ENCODE measurements at places on chromosomes 3 and 15. TPM values are rescaled to one million over a fixed set of nuclear protein-coding genes. Genes with fewer than 3 reads are reported as not detected.

CNTN4 gene
- 1.2 TPM for polyA plus RNA-seq

GRCh38 chr3:67540198-67540894 is 114.1 kb downstream of the SUCLG2 start:
- DNase-seq = no peak
- H3K4me3 ChIP-seq = no peak overlapping the region
- no peaks in the 10 kb centered on the region for H3K36me3 ChIP-seq
- H3K27me3 ChIP-seq = no peaks in the 10 kb centered on the region
- no peak overlapping the region for H3K27ac ChIP-seq

GRCh38 chr3:63937661-63938651 is 25.8 kb upstream of the SCAANT1 start:
- no peak for DNase-seq
- no peak overlapping the region for H3K4me3 ChIP-seq
- no peaks in the 10 kb centered on the region for H3K36me3 ChIP-seq
- no peaks in the 10 kb centered on the region for H3K27me3 ChIP-seq
- H3K27ac ChIP-seq = no peak overlapping the region

DNA sequence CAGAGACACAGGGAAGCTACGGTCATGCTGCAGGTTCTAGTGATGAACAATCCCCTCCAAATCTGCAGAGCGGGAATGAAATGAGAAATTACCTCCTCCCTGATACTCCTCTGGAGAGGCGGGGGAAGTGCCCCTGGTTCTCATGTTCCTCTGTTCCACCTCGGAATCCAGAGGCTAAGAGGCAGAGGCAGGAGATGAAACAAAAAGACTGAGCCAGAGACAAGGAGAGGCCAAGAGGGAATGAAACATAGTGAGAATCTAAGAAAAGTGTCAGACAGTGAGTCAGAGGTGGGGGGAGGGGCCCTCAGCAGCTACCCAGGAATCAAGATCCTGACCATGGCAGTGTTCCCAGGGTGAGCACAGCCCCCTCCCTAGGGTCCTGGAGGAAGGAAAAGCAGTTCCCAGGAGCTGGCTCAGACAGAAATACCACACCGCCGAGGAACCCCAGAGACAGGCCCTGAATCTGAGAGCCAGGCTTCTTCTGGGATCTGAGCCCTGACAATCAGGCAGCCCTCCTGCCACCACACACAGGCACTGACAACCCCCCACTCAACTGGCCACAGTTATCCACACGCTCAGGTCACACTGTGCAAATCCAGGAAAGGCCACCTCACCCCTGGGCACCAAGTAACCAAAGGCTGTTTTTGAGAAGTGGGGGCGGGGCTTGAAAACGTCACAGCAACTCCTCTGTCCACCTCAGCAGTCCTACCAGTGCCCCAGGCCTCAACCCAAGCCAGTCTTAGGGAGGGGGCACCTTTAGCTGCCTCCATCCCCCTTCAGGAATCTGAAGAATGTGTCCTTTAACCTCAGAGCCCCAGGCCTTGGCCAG is 2.4 kb downstream of the CSRNP1 start:
- H3K27ac ChIP-seq = peak overlapping the region; percentile 100
- peaks cover 81% of the 10 kb centered on the region for H3K4me1 ChIP-seq
- H3K4me3 ChIP-seq = peak overlapping the region; percentile 90
- peak; percentile 80 for DNase-seq
- no peaks in the 10 kb centered on the region for H3K27me3 ChIP-seq

DNA sequence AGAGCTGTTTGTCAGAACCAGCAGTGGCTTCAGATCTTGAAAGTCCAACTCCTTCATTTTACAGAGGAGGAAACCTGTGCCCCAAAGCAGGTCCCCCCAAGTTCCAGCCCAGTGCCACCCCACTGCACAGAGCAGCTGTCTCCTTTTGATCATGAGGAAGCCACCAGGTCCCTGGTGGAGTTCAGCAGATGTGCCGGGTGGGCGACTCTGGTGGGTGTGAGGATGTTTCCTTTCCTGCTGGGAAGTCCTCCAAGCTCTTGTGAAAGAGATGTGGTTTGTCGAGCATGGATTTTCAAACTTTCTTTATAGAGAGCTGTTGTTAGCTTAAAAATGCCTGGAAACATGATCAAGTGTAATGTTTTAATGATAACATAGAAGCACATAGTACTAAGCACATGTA is 52.0 kb downstream of the SMAD3 start:
- no peaks in the 10 kb centered on the region for H3K27me3 ChIP-seq
- no peak overlapping the region for H3K27ac ChIP-seq
- no peaks in the 10 kb centered on the region for H3K36me3 ChIP-seq
- H3K4me1 ChIP-seq = peaks cover 95% of the 10 kb centered on the region
- DNase-seq = no peak

DNA sequence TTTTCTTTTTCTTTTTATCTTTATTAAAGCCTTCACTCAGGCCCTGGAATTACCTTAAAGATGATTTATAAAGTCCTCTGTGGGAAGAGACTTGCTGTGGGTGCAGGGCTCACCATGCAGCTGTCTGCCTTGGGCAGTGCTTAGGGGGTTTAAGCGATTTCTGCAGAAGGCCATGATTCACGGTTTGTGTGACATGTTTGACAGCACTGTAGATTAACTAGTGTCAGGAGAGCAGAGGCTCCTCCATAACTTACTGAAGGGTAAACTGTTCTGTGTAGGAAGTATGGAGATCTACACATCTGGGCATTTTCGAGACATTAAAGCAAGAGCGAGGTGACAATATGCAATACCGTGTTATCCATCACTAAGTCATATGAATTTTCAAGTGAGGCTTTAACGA is 137.7 kb downstream of the LRIG1 start:
- no peak for DNase-seq
- peaks cover 58% of the 10 kb centered on the region for H3K4me1 ChIP-seq
- H3K27ac ChIP-seq = peak overlapping the region; percentile 63
- no peaks in the 10 kb centered on the region for H3K36me3 ChIP-seq

- no peak overlapping the region for H3K4me3 ChIP-seq
- peak; percentile 52 for DNase-seq
- no peaks in the 10 kb centered on the region for H3K36me3 ChIP-seq
- H3K4me1 ChIP-seq = no peaks in the 10 kb centered on the region
- H3K27me3 ChIP-seq = no peaks in the 10 kb centered on the region
Observed at GRCh38 chr15:91561371-91562100, 292.0 kb upstream of the SLCO3A1 start.

- no peaks in the 10 kb centered on the region for H3K36me3 ChIP-seq
- DNase-seq = peak; percentile 48
- H3K27ac ChIP-seq = peak overlapping the region; percentile 71
- H3K4me3 ChIP-seq = no peak overlapping the region
- no peaks in the 10 kb centered on the region for H3K27me3 ChIP-seq
Observed at GRCh38 chr15:84725001-84725491, 9.1 kb upstream of the SEC11A start.

ARHGEF3 gene
- polyA plus RNA-seq = 7.4 TPM

TPRG1 gene
- polyA plus RNA-seq = 0.62 TPM

DNA sequence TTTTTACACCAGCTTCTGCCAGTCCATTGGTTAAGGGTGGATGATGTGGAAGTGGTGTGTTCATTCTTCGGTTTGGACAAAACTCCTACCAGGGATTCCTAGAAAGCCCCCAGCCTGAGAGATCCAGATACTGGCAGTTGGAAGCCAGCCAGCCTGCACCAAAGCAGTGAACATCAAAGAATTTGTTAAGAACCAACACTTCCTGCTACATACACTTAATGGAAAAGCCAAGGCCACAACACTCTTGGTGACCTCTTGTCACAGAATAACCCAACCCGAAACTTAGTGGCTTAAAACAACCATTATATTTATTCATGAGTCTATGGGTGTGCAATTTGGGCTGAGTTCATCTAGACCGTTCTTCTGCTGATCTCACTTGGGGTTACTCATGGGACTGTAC is 42.9 kb upstream of the ADAMTS9 start:
- no peaks in the 10 kb centered on the region for H3K36me3 ChIP-seq
- H3K4me3 ChIP-seq = no peak overlapping the region
- no peaks in the 10 kb centered on the region for H3K27me3 ChIP-seq
- no peak for DNase-seq

RBPMS2 gene
- polyA plus RNA-seq = 310 TPM

GRCh38 chr3:105649480-105649879 is 219.3 kb downstream of the CBLB start:
- no peak for DNase-seq
- no peaks in the 10 kb centered on the region for H3K27me3 ChIP-seq
- H3K4me1 ChIP-seq = no peaks in the 10 kb centered on the region
- H3K27ac ChIP-seq = no peak overlapping the region

- no peaks in the 10 kb centered on the region for H3K27me3 ChIP-seq
- H3K4me1 ChIP-seq = no peaks in the 10 kb centered on the region
- H3K27ac ChIP-seq = no peak overlapping the region
- H3K4me3 ChIP-seq = no peak overlapping the region
- no peak for DNase-seq
Observed at GRCh38 chr3:58272891-58273290, 33.2 kb upstream of the RPP14 start.

GPR160 gene
- polyA plus RNA-seq = 1.0 TPM

GRCh38 chr3:155088706-155089345 is 8.7 kb downstream of the MME start:
- no peak overlapping the region for H3K4me3 ChIP-seq
- DNase-seq = no peak
- H3K4me1 ChIP-seq = no peaks in the 10 kb centered on the region
- no peaks in the 10 kb centered on the region for H3K27me3 ChIP-seq

- no peak for DNase-seq
- no peak overlapping the region for H3K27ac ChIP-seq
- no peaks in the 10 kb centered on the region for H3K27me3 ChIP-seq
- H3K36me3 ChIP-seq = no peaks in the 10 kb centered on the region
Observed at GRCh38 chr3:72115307-72115706, 330.4 kb upstream of the PROK2 start.

HDC gene
- 0.28 TPM for polyA plus RNA-seq

GRCh38 chr15:75178171-75178937 is 23.3 kb upstream of the C15orf39 start:
- H3K4me3 ChIP-seq = no peak overlapping the region
- H3K27me3 ChIP-seq = no peaks in the 10 kb centered on the region
- no peaks in the 10 kb centered on the region for H3K36me3 ChIP-seq
- no peak for DNase-seq
- H3K4me1 ChIP-seq = peaks cover 23% of the 10 kb centered on the region
- H3K27ac ChIP-seq = peak overlapping the region; percentile 67

DNA sequence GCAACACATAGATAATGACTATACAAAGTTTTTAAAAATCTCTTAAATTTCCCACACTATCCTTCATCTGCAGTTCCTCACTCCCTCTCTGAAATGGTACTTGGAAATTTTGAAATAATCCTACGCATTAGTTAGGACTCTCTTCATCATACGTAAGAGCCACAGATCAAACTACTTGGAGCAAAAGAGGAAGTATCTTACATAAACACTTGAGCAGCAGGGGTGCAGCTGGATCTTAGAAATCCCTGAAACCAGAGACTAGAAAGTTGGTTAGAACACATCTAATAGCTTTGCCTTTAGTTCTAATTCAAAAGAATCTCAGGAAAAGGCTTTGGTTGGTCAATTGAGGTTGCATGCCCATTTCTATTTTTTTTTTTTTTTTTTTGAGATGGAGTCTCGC is 38.8 kb upstream of the ZNF445 start:
- no peak overlapping the region for H3K4me3 ChIP-seq
- no peak for DNase-seq
- no peaks in the 10 kb centered on the region for H3K36me3 ChIP-seq
- peaks cover 11% of the 10 kb centered on the region for H3K27me3 ChIP-seq
- H3K4me1 ChIP-seq = peaks cover 3% of the 10 kb centered on the region
- no peak overlapping the region for H3K27ac ChIP-seq

NPAP1 gene
- under 0.01 TPM for polyA plus RNA-seq

GP9 gene
- polyA plus RNA-seq = 0.13 TPM

GRCh38 chr3:190849607-190850006 is 12.9 kb downstream of the GMNC start:
- no peaks in the 10 kb centered on the region for H3K36me3 ChIP-seq
- DNase-seq = no peak
- no peak overlapping the region for H3K27ac ChIP-seq
- H3K4me1 ChIP-seq = no peaks in the 10 kb centered on the region
- H3K4me3 ChIP-seq = no peak overlapping the region
- H3K27me3 ChIP-seq = no peaks in the 10 kb centered on the region

DNA sequence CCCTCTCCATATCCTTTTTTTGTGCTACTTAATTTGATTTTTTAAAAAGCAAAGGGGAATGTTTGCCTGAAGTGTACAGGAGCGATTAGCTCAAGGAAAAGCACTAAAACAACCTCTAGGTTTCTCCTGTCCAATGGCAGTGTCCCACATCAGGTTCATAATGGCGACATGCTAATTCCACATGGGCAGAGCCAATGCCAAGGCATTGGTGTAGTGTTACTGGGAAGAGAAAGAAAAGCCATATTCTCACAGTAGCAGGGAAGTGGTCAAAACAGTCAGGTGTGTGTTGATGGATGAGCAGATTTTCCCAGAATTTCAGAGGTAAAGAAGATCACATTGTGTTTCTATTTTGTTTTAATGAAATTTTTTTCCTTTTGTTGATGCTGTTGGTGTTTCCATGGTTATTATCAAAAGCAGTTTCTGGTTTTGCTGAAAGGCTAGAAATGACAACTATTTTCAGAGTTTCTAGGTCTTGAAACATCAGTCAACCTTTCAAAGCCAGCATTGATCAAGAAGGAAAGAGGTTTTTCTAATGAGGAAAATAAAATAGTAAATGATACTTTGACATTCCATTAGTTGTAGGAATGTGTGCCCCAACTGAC is 65.2 kb downstream of the FNDC3B start:
- DNase-seq = no peak
- no peaks in the 10 kb centered on the region for H3K27me3 ChIP-seq
- H3K4me1 ChIP-seq = peaks cover 94% of the 10 kb centered on the region
- H3K36me3 ChIP-seq = peaks cover 7% of the 10 kb centered on the region
- no peak overlapping the region for H3K4me3 ChIP-seq
- no peak overlapping the region for H3K27ac ChIP-seq

HYKK gene
- 3.6 TPM for polyA plus RNA-seq

USP50 gene
- not detected for polyA plus RNA-seq

DNA sequence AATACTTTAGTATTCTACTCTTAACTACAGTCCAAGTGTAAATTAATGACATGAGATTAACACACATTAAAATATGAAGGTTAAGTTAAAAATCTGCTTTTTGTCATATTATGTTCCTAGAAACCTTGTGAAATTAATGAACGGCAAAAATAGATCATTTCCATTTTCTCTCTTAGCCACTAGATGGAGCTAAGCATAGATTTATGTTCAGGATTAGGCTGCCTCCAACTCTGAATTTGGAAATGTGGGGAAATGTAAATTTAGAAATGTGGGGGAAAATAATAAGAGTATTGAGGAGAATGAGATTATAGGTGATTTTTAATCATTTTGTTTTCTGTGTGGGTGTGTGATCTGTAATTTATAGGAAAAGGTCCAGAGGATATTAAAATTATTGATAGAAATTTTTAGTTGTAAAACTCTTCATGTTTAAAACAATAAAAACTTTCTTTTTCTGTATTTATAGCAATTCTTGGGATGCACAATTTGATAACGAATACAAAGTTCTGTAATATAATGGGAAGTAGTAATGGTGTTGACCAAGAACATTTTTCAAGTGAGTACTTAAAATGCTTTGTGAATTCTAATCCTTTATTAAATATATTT is 59.2 kb downstream of the TMOD3 start:
- DNase-seq = no peak
- no peaks in the 10 kb centered on the region for H3K27me3 ChIP-seq
- H3K4me1 ChIP-seq = no peaks in the 10 kb centered on the region
- peaks cover 50% of the 10 kb centered on the region for H3K36me3 ChIP-seq
- no peak overlapping the region for H3K4me3 ChIP-seq

All from heart right ventricle (tissue), 16 donors.